Smooth muscle cell of trachea (primary cell): ENCODE measurements at places on chromosomes 1 and 21. TPM values are rescaled to one million over a fixed set of nuclear protein-coding genes. Genes with fewer than 3 reads are reported as not detected.

The MATN1 gene
- 0.33 TPM in 1 of 2 replicates, not detected in the other for total RNA-seq

The TGFBR3 gene
- 84.9 and 106 TPM in 2 replicates for total RNA-seq

The GRHL3 gene
- not detected in 2 replicates for total RNA-seq

The RWDD3 gene
- total RNA-seq, result 9.3 and 20.9 TPM in 2 replicates

The VWA1 gene
- 5.2 and 9.6 TPM in 2 replicates for total RNA-seq

The THEM5 gene
- total RNA-seq, result 0.17 TPM in 1 of 2 replicates, not detected in the other

The UTS2 gene
- not detected in 2 replicates for total RNA-seq

The COL16A1 gene
- total RNA-seq, result 80.1 and 116 TPM in 2 replicates
